ENCODE measurements at places on chromosomes 2 and 18.

DNA sequence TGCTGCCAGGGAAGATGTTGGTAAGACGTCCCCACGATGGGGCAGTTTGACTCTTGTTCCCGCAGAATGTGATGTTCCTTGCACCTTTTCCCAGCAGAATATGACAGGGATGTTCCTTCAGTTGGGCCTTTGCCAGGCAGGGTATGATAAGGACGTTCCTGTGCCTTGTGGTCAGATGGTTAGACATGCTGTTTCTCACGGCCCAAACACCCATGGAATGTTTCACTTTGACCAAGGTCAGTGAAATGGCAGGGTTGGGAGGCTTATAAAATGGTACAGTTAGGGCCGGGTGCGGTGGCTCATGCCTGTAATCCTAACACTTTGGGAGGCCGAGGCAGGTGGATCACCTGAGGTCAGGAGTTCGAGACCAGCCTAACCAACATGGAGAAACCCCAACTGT is 40.3 kb upstream of the YPEL5 start:
- DNase-seq, result no peak

- DNase-seq, result no peak
These were observed 24.8 kb upstream of the HS6ST1 start for GRCh38 chr2:128343459-128343858.

GRCh38 chr2:105395691-105396090 is 3.2 kb downstream of the FHL2 start:
- DNase-seq, result no peak

DNA sequence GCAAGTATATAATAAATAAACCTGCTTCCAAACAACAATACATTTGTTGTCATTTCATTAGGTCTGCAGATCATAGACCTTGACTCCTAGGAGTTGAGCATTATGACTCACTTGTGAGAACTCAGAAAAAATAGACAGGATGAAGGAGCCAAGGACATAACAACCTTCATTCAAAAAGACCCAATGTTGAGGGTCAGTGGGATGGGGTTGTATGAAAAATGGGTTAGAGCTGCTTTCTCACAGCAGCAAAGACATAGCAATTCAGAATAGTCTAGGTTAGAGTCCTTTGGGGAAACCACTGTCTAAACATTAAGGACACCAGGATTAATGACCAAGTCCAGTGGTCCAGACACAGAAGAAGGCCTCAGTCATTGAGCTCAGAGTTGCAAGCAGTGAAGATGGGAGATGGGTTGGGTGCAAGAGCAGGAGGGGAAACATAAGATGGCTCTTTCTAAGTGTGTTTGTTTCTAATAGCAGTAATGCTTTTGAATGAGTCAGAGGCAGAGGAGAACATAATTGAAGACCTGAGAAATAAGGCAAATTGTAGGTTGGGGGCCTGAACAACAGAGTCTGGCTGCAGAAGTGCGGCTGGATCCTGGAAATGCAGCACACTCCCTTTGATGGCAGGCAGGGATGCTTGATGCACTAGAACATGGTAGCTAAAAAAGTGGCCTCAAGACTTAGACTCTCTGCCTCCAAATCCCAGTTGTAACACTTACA is 3.7 kb upstream of the SERPINB10 start:
- no peak for DNase-seq

GRCh38 chr2:9720352-9721093 is 89.7 kb upstream of the YWHAQ start:
- DNase-seq, result no peak

GRCh38 chr2:11799826-11800225 is 53.4 kb downstream of the LPIN1 start:
- DNase-seq, result no peak

DNA sequence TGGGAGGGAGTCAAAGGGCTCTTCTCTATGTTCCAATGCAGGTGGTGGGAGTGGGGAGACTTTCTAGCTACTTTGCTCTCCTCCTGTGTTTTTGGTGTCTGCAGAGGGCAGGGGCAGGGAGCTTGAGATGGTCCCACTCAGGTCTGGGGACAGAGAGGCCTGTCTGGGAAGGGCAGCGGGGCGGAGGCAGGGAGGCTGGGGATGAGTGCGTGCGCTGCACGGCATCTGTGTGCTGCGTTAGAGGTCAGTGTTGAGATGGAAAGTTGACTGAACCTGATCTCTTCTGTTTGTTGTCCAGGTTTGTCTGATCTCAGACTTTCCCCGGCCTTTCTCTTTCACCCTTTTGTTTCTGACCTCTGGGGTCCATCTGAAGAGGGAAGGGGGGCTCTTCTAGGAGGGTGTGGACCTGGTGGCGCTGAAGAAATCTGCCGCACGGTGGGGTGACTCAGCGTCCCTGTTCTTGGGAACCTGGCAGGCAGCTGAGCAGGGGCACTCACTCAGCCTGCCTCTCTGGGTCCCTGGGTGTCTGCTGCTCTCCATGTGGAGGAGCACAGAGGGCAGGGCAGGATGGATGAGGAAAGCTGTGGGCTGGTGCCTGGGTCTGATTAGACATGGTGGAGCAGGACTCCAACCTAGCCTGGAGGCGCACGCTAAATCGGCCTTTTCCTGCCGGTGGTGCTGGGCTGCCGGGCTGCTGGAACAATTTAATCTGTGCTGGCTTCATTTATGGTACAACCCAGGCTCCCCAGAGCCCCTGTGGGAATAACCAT is 24.1 kb downstream of the IGFBP2 start:
- no peak for DNase-seq

GRCh38 chr2:71609441-71609840 is 156.1 kb downstream of the DYSF start:
- DNase-seq, result no peak

DNA sequence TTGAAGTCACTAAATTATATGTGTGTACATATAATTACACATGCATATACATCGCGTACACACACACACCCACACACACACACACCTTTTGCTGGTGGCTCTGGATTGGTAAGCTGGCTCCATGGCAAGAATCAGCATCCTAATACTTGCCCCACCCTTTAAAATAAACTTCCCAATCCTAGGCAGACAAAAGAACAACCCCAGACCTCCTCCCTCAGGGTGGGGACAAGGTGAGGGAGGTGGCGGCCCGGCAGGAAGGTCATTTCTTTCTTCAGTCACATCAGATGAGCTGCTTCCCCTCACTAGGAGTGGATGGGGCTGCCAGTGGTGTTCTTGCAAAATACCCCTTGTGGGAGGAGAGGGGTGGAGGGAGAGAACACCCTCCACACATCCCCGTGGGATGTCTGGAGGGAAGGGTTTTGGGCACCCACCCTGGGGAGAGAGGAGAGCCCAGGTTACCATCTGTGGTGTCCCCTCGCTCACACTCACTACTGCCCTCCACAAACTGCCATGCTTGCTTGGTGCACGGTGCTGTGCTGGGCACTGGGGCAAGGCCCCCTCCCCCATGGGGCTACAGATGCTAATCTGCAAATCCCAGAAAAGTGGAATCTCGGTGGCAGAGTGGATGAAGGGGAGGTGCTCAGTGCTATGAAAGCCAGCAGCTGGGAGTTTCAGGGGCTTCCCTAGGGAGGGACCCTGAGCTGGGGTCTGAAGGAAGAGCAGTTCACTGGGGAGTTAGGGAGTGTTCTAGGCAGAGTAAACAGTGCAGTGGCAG is 64.0 kb downstream of the ODC1 start:
- no peak for DNase-seq

DNA sequence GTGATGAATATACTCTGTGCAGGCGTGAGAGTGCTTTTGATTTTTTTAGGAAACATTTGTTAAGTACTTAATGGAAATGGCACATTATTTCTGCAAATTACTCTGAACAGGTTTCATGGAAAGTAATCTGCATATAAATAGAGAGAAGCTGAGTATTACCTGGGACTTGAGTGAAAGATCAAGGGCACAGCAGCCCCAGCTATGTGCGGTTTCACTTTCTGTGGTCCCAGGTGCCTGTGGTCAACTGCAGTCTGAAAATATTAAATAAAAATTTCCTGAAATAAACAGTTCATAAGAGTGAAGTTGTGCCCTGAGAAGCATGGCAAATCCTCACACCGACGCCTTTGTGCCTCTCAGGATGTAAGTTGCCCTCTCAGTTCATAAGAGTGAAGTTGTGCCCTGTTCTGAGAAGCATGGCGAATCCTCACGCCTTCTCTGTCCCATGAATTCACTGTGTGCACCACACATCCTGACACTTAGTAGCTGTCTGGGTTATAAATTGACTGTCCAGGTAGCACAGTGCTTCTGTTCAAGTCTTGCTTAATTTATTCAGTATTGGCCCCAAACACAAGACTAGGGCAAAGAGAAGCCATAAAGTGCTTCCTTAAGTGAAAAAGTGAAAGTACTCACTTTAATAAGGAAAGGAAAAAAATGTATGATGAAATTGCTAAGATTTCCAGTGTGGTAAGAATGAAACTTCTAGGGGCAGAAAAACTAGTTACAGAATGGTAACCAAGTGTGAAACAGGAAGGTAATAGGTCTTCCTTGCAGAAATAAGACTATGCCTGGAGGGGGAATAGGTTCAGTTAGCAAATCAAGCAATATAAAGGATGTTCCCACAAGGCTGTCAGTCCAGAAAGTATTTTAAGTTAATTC is 4.3 kb upstream of the SNTG2 start:
- DNase-seq, result no peak

DNA sequence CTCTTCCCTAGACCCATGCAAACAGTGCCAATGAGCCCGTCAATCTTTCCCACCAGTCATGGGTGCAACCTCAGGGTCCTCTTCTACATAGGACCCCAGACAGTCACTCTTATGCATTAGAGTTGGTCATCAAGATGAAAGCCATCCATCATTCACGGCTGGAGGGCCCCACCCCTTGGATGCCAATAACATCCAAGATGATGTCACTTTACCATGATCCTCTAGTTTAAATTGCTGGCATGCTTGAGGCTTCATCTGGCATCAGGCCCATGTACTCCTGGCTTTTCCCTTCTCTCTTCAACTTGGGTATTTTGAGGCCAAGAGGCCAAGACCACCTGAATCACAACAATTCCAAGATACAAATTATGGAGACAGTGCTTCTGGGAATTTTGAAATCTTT is 91.1 kb upstream of the MAPK4 start:
- DNase-seq, result no peak

- no peak for DNase-seq
These were observed 15.5 kb upstream of the ATG16L1 start for GRCh38 chr2:233235977-233236376.

GRCh38 chr2:228432116-228432515 is 250.6 kb upstream of the SPHKAP start:
- DNase-seq, result no peak

- no peak for DNase-seq
These were observed 46.9 kb downstream of the TFCP2L1 start for GRCh38 chr2:121237980-121238665.

- DNase-seq, result peak; percentile 29
These were observed 4.1 kb downstream of the PDCD1 start for GRCh38 chr2:241854342-241855244.

DNA sequence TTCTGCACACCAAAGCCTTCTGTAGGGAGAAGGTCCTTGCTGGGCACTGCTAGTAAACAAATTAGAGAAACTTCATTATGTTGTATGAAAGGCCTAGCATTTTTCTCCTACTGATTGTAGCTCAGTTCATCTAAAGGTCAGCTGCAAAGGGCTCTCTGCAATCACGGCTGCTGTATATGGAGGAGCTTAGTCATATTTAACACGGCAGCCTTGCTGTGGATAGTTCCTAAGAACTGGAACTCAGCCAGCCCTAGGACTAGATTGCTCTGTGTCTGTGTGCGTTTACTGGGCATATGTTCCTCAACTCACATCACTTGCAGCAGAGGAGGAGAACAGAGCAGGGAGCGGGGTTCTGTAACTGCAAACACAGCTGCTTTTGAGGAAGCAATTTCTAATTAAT is 1103.9 kb upstream of the KLHL29 start:
- no peak for DNase-seq

DNA sequence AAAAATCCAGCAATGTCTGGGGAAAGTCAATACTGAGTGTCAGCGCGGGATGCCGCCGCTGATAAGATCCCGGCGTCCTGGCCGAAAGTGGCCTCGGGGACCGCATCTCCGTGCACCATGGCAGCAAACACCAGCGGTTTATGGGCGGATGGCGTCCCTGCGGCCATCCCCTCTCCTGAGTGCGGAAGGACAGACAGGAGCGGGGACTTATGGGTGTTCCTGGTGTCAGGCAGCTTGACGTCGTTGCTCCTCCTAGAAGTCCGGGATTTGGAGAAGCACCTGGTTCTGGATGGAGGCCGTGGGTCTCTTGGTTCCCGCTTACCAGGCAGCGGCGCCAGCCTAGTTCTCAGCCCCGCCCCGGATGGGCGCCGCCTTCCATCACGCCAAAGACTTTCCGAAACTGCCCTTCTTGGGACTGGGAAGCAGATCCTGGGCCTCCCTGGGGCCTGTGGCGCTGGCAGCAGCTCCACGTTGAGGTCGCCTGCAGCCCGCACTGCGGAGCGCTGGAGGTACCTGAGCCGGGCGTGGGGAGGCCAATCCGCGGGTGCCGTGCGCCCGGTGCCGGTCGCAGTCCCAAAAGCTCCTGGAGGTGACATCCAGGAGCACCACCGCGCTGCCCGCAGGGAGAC is 119.1 kb downstream of the CCDC74A start:
- no peak for DNase-seq

GRCh38 chr2:183868707-183869106 is 729.6 kb upstream of the ZNF804A start:
- DNase-seq, result no peak

DNA sequence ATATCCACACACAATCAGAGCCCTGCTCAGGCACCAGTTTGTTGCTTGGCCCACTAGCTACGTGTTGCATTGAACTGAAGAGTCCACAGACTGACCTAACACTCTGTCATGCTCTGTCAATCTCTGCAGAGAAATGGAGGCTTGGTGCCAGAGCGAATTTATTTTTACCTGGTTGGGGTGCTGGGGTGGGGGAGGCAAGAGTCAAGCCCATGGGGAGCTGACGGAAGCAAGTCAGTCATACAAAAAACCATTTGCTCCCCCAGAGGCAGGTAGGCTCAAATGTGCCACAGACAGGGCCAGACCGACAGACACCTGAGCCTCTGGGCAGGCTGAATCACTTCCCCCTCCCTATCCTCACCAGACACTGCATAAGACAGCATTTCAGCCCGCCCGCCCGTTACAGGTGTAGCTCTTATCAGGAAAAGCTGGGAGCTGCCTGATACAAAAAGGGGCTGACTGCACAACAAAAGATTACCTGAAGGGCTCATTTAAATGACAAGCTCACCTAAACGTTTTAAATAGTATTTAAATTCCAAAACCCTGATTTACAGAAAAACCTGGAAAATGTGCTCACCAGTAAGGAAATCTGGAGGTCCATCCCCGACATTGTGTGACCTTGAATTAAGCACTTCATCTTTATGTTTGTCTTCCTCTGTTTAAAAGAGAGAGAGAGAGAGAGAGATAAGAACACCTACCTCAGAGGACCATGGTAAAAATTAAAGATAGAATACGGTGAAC is 2.1 kb upstream of the PCBP1 start:
- no peak for DNase-seq

DNA sequence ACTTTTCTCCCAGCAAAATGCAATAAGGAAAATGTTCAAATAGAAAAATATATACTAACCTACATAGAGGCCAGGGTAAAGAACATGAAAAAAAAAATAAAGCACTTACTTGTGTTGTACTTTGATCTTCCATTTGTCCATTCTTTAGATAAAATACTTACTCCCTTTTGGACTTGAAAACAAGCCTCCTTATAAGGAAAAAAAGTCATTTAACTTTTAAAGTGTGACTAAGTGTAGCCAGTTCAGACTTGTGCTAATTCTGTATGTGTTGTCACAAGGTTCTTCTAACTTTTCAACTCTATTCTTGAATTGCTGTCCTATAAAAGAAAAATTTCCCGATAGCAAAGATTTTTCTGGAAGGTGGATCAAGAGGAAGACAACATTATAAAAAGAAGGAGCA is 23.2 kb downstream of the SLC40A1 start:
- DNase-seq, result no peak
